Endothelial cell (in vitro differentiated cells): ENCODE measurements at places on chromosomes 4 and X.
A peak's percentile ranks its signal among the peaks of the same experiment; 100 is the strongest.

DNA sequence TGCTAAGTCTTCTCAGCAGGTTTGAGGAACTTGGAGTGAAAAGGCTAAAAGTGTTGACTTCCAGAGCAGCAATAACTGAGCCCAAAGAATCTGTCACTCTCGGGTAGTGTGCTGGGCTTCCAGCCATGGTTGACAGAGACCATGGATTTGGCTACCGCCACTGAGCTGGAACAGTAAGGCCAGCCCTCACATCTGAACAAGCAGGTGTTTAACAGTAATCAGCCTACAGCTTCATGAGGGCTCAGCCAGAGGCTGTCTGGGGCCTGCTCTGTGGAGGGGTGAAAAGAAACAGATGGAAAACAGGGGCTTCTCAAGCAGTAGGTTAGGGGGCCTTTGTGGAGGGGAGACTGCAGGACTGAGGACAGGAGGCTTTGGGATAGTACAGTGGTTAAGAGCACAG, 14.9 kb downstream of the RASL11B start:
- no peak for DNase-seq

- DNase-seq = no peak
Observed at GRCh38 chr4:137069473-137069872, 462.8 kb downstream of the PCDH18 start.

DNA sequence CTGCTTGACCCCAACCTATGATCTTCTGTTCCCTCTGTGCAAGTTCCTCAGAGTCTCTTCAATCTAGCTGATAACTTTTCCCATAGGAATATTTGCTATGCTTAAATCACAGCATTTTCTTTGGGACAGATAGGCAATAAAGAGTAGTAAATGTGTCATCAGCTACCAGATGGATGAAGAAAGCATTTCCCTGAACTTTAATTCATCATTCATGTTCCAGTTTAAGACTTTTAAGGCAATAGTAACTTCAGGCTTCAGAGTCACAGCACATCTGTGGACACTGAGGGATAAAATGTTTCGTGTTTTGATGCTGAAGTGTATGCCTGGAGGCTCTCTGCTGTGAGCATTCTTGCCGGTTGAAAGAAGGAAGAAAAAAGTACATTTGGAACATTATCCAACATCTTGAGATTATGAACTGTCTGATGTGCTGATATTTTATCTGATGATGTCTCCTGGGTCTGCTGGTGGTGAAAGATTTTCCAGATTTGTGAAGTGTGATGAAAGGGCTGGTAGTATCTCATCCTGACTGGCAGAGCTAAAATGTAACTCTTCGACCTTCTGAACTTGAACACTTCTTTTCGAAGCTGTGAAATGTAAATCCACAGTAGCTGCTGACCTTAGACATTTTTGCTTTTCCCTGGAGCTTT, 133.7 kb downstream of the DCLK2 start:
- DNase-seq = no peak

- no peak for DNase-seq
Observed at GRCh38 chr4:108834835-108835384, 72.1 kb upstream of the ETNPPL start.

DNA sequence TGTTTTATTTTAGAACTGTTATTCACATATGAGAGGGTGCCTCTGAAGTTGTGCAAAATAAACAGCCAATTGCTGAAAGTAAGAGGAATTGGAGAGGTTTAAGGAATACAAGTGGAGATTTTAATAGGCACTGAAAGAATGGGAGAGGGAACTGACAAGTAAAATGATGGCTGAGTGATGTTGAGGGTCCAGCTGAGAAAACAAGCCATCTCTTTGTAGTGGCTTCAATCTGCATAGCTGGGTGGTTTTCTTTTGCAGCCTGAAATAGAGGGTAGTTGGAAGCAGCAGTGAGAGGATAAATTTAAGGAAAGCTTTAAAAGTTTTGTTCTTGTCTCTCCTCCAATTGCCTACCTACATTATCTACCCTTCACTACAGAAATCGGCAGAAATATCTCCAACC, 106.7 kb upstream of the DGKK start:
- no peak for DNase-seq

DNA sequence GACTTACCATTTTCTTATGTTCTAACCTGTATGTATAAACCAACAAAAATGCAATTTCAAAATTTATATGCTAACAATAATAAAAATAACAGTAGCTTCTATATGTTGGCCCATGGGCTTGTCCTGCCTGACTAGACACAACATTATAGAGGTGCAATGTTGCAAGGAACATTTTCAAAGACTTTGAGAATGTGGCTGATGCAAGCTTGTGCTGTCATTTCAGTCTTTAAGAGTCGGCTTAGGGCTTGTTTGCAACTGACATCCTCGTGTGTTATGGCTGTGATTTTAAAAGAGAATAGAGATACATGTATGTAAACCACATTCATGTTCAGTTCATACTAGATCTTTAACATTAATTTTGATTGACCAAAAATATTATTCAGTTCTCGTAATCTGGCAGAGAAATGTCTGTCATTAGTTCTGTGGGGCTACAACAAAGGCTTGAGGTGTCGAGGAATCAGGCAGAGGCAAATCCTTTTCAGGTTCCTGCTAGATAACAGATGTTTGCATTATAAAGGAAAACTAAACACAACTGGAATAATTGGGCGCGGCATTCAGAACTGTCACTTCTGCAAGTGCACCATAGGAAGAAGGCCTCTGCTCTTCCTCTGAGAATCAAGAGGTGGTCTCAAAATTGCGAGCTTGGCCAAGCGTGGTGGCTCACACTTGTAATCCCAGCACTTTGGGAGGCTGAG, 13.1 kb downstream of the TMSB4X start:
- DNase-seq = no peak

DNA sequence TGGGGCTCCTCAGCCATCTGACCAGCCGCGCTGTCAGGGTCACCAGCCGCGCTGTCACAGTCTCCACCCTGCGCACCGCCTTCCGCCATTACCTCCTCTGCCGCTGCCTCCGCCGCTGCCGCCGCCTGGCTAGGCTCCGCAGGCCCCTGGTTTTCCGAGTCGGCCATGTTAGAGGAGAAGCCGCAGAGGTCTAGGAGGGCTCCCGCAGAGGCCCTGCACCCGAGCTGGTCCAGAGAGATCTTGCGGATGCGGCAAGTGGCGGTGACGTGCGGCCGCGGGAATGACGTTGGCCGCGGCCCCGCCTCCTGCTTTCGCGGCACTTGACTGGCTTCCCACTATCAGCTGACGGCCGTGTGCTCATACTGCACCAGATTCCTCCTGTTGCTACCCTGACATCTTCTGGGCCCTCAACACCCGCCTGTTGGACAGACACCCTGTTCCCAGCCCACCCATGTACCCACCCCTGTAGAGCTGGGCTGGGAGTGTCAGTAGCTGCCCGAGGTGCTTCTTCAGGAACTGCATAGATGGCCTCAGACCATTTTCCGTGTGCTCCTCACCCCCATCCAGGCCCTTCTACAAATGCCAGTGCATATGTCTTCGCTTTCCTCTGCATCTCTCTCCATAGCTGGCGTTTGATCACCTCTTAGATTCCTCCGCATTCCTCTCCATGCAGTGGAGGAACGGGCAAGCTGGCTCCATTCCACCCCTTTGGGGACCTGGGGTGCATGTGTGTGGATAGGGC, at the start of gene NAP1L5:
NAP1L5 (minus strand) TSS at position 242 of the 742 bp plus-strand sequence; CDS start at position 167, 75 bp downstream.
- DNase-seq = peak; percentile 35

DNA sequence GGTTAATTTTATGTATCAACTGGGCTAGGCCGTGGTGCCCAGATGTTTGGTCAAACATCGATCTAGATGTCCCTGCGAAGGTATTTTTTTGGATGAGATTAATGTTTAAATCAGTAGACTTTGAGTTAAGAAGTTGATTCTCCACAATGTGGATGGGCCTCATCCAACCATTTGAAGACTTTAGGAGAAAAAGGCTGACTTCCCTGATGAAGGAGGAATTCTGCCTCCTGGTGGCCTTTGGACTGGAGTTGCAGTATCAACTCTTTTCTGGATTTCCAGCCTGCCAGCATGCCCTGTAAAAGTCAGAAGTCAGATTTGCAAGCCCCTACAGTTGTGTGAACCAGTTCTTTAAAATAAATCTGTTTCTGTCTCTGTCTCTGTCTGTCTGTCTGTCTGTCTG, 91.4 kb downstream of the STK32B start:
- DNase-seq = peak; percentile 52

DNA sequence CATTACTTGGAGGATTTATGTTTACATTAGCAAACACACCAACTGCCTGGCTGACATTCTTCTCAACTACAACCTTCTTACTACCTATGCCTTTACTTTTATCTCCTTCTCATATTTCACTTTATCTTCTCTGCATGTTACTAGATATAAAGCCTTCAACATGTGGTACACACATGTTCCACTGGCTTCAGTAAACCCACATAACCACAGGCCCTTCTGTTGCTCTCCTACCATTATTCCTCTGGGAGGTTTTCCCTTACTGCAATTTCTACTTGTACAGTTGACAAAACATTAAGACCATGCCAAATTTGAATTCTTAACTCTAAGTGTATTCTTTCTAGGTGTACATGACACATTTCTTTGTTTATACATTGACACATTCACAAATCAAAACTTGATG, 133.1 kb downstream of the ARAP2 start:
- no peak for DNase-seq

- DNase-seq = no peak
Observed at GRCh38 chr4:167873496-167873895, 218.8 kb upstream of the ANXA10 start.

DNA sequence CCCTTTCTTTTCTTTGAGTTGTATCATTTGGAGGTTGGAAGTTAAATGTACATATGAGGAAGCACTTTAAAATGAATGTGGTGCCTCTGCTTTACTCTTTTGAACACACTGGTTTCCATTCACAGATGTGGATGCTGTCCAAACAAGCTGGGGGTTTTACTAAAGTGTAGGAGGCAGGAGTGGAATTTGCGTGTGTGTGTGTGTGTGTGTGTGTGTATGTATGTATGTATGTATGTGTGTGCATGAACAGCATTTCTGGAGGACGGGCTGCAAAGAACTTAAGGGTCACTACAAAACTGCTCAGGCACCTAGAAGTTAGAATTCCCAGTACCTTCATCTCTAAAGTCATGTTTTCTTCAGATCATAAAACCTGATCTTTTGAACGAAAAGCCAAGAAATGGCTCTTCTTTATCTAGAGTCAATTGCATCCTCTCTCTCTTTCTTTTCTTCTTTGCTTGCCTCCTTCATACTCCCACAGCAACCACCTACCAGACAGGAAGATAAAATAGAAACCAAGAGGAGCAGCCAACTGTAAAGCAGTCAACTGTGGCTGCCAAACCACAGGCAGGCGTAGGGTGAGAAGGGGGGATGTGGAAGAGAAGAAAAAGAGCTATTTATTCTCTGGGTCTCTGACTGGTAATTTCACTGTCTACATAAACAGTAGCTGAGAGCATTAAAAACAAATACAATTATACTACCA, 177.0 kb upstream of the RASGEF1B start:
- no peak for DNase-seq

- DNase-seq = no peak
Observed at GRCh38 chr4:80540785-80541469, 205.4 kb downstream of the CFAP299 start.

DNA sequence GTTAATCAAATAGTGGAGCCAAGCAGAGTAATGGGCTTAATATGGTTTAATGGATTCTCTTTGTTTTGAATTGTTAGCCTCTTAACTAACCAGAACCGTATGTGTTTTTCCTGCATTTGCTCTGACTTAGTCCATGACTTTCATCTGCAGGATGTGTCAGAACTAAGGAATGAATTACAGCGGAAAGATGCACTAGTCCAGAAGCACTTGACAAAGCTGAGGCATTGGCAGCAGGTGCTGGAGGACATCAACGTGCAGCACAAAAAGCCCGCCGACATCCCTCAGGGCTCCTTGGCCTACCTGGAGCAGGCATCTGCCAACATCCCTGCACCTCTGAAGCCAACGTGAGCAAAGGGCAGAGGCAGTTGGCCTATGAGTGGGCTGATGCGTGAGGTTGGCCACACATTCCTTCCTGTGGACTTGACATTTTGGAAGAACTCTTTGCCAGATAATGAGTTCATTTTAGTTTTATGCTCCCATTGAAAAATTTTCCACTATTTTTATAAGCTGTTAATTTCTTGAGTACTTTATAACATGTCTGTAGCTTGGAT, 9.1 kb downstream of the MED28 start:
- DNase-seq = no peak

DNA sequence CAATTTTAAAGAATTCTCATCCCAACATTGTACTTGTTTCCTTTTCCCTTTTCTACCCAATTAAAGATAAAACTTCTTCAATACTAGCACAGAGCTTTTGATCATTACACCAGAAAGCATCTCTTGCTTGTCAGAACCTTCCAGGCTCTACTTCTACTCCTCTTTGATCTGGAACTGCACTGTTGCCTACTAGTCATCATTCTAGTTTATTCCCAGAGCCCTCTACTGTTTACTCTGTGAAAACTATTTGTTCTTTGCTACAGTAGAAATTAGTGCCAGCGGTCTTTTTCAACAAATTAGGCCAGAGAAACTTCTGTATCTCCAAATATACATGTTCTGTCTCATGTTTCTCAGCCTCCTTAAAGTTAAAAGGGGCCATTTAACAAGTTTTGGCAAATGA, 46.8 kb upstream of the TMPRSS11F start:
- DNase-seq = no peak

DNA sequence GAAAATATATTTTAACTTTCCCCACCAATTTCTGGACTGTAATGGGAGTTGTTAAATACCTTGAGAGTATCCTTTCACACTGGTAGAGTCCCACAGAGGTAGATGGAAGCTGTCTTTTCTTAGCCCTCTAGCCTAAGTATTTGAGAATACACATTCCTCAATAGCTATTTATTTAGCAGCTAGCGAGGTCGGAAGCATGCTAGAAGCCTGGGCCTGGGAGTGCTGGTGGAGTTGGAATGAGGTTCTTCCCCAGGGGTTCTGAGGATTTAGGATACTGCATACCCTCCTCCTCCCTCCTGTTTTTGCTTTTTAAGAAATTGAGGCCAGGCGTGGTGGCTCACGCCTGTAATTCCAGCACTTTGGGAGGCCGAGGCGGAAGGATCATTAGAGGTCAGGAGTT, 999 bp upstream of the KLHL15 start:
- DNase-seq = no peak

DNA sequence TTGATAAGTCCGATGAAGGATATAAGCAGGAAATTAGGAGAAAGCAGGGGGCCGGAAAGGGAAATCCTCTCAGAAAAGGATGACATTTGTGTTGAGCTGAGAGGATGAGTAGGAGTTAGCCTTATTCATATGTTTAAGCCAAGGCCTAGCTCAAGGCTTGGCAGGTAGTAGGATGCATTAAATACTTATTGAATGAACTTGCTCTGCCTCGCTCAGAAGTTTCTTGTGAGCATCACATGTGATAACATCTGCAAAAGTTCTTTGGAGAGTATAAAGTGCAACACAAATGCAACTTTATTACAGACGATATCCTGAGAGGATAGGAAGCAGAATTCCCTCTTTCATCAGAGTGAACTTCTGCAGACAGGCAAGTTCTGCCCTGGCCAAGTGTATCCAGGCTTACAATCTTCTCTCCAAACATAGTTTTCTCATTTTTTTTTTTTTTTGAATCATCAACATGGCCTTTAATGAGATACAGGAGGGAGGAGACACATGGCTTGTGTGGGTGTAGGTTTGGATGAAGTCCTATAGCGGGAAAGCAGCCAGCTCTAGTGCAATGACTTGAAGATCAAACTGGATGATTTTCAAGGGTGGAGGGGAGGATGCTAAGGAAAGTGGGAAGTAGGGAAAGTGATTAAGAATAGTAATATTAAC, 48.1 kb downstream of the LUZP4 start:
- no peak for DNase-seq

GRCh38 chrX:57044245-57044644, 48.9 kb upstream of the SPIN3 start:
- no peak for DNase-seq

GRCh38 chr4:79905212-79905611, 167.8 kb downstream of the ANTXR2 start:
- no peak for DNase-seq
